IPS-NIHi11 (cell line): ENCODE measurements at places on chromosomes 16 and 17.

- DNase-seq = no peak
Observed at GRCh38 chr17:58936295-58936694, 170.4 kb downstream of the TRIM37 start.

DNA sequence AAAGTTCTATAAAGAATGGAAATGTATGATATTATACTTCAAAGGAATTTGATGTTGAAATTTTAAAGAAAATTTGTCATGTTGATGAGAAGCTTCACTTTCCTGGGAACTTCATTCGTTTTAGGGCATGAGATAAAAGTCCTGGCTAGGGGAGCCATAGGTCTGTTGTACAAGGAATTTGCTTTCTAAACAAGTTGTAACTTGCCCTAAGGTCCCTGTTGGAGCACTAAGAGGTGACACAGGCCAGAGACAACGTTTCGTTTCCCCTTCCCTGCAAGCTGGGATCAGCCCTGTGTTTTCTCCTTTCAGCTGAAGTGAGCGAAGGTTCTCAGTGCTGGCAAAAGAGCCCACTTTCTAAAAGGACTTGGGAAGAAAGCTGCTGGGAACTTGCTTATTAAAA is 16.6 kb downstream of the PLD6 start:
- DNase-seq = no peak

- no peak for DNase-seq
Observed at GRCh38 chr16:72715267-72715666, 332.7 kb downstream of the ZFHX3 start.

DNA sequence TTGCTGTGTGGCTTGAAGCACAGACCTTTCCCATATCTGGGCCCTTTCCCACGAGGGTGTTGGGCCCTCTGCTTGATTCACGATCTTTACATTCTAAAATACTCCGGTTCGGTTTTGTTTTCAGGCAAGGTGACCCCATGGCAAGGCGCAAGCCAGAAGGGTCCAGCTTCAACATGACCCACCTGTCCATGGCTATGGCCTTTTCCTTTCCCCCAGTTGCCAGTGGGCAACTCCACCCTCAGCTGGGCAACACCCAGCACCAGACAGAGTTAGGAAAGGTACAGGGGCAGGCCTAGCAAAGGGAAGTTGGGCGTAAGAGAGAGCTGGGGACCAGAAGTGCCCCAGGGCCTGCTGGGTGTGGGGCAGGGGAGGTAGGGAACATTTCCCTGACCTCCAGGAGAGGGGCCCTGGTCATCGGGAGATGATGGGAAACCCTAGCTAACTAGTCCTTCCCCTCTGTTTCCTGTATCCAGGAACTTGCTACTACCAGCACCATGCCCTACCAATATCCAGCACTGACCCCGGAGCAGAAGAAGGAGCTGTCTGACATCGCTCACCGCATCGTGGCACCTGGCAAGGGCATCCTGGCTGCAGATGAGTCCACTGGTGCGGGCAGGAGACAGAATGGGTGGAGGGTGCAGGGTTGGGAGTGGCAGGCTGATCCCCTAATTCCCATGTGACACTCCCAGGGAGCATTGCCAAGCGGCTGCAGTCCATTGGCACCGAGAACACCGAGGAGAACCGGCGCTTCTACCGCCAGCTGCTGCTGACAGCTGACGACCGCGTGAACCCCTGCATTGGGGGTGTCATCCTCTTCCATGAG is 1.4 kb downstream of the ALDOA start:
- no peak for DNase-seq

GRCh38 chr16:6964679-6965078 is 368.0 kb upstream of the RBFOX1 start:
- DNase-seq = no peak

DNA sequence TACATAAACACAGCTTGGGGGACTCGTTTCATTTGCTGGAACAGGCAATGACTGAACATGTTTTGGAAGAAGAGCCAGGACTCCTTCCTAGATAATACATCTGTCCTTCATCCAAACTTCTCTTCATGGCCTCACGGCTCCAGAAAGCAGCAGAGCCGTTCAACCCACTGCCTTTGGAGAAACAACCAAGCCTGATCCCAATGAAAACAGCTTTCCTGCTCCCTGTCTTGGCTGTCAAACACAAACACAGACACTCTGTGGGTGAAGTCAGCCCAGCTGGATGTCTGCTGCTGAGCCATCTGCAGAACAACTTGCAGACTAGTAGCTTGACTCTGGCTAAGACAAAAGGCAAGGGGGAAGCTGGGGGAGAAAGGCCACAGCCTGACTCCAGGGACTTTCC is 345.1 kb upstream of the PSMD7 start:
- no peak for DNase-seq

GRCh38 chr17:50308666-50309065 is 34.4 kb downstream of the TMEM92 start:
- no peak for DNase-seq

DNA sequence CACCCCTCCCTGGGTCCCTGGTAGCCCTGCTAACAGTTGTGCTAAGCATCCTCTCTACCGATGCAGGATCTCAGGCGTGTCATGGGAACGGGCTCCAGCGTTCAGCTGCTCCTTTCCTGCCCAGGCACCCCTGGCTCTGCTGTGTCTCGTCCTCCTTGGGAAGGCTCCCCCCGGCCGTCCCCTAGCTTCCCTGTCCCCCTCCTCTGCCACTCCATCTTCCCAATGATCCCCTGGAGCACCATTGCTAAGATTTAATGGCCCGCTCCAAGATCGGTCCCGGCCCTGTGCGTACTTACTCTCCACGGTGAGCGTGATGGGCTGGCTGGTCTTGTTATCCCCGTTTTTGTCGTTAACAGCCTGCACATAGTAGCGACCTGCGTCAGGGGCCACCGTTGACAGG is 135.5 kb upstream of the CDC42EP4 start:
- no peak for DNase-seq

DNA sequence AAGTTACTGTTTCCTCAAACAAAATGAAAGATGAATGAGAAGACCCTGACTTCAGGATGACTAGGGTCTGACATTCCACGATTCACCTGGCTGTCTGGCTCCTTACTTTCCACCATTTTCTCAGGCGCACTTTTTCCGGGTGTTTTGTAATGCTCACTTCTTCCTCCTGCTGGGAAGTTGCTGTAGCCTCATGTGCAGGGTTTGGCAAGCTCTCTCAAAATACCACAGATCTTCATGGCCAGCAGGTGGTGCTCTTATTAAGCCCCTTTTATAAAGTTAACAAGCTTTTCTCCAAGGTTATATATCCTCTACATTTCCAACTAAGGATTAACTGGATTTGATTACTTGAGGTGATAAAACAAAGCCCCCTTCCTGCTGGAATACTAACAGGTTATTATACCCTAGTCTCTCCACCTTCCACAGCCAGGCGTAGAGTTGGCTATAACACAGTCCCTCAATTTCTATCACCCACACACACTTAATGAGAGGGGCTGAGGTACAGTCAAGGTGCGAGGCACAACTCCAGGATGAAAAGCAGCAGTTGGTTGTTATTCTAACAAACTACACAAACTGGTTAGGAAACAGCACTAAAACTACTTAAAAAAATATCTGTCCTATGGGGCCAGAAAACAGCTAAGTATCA is 45.4 kb downstream of the STH start:
- DNase-seq = peak; percentile 78

GRCh38 chr17:78679495-78680395 is 102.3 kb downstream of the CYTH1 start:
- no peak for DNase-seq

DNA sequence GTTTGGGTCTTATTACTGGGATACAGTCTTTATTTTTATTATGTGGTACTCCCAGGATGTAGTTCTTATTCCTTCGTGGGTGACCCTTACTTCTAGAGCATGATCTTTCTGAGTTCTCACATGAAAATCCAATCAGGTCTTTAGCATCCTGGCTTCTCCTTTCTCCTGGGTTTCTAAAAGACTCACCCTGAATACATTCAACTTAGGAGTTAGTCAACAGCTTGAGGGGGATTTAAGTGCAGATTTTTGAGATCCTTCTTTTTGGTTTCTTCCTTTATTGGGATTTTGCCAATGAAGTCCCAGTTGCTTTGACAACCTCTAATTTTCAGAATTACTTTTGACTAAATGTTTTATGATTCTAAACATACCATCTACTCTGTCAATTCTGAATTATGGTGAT is 68.2 kb downstream of the SIAH1 start:
- no peak for DNase-seq

DNA sequence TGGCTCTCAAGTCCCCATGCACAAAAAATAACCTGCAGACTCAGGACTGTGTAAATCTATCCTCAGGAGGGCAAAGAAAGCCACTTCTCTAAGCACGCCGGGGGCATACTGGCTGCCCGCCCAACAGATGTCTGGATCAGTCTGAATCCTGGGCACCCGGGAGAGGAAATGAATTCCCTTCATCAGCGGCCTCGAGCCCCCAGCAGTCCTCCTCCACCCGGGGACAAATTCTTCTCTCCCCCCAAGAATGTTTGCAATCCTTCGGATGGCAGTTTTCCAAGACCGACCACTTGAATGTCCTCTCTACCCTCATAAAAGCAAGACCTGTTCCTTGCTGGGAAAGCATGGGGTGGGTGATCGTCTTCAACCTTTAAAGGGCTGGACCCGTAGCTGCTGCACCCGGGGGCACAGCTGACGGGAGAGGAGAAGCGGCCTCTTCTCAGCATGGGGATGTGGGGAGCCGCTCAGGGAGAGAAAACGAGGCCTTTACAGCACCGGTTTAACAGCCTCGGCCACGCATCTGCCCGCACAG is 9.4 kb upstream of the MAP2K3 start:
- peak; percentile 42 for DNase-seq

DNA sequence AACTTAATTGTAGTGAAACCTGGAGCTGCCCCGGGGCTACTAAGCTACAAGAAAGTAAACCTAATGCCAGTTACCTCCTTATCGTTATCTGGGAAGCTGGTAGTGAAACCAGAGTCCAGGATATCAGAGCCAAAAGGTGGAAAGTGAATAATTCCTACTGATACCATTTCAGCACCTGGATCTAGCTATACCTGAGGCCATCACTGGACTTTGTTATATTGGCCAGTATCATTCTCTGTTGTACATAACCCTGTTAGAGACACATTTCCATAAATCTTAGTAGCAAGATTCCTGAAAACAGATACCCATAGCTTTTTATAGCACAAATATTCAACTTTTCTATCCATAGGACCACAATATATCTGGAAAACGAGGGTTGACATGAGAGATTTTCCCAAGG is 538.0 kb downstream of the GRIN2A start:
- DNase-seq = no peak

GRCh38 chr17:71057448-71057847 is 888.1 kb downstream of the KCNJ2 start:
- DNase-seq = no peak

DNA sequence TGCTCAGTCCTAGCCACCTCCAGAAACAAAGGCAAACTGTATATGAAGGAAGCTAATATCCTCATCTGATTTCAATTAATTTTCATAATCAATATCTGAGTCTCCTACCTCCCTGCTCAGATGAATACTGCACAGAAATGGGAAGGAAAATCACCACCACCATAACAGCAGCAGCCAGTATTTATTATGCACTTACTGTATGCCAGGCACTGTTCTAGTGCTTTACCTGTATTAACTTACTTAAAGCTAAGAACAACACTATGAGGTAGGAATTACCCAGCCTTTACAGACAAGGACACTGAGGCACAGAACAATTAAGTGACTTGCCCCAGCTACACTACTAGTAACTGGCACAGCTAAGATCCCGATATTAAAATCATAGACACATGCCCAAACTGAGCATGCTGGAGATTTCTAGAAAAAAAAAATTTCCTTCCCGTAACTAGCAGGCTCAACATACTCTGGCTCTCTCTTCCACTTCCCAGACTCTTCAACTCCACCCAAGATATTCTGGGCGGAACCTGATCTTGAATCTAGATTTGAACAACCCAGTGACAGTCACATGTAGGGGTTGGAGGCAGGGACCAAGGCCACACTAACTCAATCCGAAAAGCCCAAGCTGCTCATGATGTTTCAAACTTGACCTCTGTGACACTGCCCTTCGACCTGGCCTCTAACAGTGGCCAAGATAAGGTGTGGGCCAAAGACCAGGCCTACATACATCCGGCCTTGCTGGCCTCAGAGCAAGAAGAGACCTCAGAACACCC is 3.9 kb downstream of the TRIM25 start:
- no peak for DNase-seq

DNA sequence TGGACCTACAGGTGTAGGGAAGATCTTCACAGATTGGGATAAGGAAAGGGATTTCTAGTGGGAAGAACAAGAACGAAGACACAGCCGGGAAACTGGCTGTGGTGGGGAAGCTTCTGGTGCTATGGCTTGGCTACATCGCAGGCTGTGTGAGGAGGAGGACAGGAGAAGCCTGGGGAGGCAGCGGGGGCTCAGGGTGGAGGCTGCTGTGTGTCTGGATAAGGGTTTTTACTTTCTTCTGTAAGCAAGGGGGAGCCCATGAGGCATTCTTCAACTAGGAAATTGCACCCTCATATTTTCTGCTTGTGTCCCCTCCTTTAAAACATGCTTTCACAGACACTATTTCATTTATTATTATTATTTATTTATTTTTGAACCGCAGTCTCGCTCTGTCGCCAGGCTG is 2.9 kb upstream of the RHBDF2 start:
- no peak for DNase-seq

- no peak for DNase-seq
Observed at GRCh38 chr17:66790501-66791061, 44.3 kb upstream of the CACNG5 start.

GRCh38 chr17:40312893-40313667 is 4.1 kb downstream of the RARA start:
- no peak for DNase-seq

- no peak for DNase-seq
Observed at GRCh38 chr16:70494777-70495176, 28.6 kb downstream of the COG4 start.

DNA sequence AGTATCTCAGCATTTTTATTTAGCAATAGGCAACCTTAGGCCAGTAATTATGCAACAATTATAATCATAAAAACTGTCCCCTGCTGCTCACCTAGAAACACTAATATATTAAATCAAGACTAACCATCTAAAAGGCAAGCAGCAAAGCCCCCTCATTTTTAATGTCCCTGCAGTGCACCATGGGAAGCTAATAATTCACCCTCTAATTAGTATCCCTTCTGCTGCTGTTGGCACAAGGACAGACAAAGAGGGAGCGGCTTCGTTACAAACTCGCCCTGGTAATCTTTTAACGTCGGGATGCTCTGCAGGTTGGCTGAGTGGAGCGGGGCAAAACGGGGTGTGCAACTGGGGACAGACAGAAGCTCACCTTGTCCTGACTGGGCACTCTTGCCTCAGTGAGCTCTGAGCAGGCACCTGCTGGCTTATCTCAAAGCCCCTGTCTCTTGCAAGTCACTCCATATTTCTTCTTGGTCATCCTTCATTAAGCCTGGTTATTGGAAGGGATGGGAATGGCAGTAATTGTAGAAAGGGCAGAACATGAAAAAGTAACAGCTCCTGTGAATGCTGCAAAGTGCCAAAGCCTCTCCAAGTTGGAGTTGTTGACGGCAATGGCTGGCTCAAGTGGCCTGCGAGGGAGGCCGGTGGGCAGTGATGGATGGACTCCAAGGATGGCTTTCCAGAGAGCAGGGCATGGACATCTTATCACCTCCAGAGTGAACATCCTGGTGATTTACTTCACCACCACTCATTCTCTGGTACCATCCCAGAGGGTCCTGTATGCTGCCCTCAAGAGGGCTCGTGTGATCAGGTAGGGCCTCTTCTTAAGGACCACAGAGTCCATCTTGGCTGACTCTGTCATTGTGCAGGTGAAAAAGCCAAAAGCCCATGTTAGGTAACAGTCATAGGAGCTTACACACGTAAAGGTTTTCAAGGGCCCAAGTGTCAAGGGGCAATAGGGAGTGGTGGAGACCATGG is 219.6 kb upstream of the N4BP1 start:
- no peak for DNase-seq
